Stimulated activated CD4-positive, alpha-beta T cell treated with anti-CD3 and anti-CD28 coated beads, Interleukin-15, amount 100 ng/mL, for 1 hour (primary cell): ENCODE measurements at places on chromosomes 7 and 10.

DNA sequence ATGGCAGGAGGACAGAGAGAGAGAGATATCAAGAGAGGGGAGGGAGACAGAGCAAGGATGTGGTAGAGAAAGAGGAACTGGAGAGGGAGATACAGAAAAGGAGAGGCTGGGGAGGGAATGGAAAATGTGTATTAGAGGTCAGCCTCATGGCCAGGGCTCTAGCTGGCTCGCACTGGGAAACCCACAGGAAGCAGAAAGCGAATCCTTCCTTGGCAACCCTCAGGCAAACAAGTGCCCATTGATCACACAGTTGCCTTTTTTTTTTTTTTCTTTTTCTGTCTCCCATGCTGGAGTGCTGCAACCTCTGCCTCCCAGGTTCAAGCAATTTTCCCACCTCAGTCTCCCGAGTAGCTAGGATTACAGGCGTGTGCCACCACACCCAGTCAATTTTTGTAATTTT, 391.2 kb downstream of the TYW1 start:
- DNase-seq = no peak

DNA sequence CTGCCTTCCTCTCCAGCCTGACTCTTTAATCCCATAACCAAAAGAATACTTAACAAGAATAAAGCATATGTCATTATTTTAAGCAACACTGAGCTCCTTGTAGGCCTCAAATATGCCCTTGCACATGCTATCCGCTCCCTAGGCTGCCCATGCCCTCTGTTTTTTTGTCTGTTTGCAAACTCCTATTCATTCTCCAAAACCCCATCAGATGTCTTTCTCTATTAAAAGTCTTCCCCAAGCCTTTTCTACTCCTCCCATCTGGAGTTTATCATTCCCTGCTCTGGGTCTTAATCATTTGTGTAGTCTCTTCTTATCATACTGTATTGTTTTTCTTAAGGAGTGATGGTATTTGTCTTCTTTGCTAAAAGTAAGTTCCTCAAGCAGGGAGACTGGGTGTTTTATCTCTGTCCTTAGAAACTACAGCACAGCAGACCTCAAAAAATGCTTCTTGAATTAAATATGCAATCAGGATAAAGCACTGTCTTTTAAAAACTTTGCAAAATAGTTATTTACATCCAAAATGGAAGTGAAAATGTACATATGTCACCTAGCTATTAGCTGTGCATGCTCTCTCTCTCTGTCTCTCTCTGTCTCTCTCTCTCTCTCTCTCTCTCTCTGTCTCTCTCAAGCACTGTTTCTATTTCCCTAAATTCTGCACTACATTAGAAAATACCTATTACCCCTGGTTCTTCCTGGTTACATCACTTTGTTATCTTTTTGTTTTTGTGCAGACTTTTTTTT, 56.5 kb upstream of the OPALIN start:
- no peak for DNase-seq

GRCh38 chr7:99639267-99639666, 22.5 kb downstream of the ZSCAN25 start:
- DNase-seq = no peak

DNA sequence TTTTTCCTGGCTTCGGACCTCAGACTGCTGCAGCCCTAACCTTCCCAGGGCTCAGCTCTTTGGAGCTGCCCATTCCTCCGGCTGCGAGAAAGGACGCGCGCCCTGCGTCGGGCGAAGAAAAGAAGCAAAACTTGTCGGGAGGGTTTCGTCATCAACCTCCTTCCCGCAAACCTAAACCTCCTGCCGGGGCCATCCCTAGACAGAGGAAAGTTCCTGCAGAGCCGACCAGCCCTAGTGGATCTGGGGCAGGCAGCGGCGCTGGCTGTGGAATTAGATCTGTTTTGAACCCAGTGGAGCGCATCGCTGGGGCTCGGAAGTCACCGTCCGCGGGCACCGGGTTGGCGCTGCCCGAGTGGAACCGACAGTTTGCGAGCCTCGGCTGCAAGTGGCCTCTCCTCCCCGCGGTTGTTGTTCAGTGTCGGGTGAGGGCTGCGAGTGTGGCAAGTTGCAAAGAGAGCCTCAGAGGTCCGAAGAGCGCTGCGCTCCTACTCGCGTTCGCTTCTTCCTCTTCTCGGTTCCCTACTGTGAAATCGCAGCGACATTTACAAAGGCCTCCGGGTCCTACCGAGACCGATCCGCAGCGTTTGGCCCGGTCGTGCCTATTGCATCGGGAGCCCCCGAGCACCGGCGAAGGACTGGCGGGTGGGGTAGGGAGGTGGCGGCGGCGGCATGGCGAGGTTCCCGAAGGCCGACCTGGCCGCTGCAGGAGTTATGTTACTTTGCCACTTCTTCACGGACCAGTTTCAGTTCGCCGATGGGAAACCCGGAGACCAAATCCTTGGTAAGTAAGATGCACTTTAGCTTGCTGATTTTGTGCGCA, at the start of gene PLXDC2:
PLXDC2 (plus strand) TSS at position 22 of the 820 bp plus-strand sequence.
- no peak for DNase-seq

DNA sequence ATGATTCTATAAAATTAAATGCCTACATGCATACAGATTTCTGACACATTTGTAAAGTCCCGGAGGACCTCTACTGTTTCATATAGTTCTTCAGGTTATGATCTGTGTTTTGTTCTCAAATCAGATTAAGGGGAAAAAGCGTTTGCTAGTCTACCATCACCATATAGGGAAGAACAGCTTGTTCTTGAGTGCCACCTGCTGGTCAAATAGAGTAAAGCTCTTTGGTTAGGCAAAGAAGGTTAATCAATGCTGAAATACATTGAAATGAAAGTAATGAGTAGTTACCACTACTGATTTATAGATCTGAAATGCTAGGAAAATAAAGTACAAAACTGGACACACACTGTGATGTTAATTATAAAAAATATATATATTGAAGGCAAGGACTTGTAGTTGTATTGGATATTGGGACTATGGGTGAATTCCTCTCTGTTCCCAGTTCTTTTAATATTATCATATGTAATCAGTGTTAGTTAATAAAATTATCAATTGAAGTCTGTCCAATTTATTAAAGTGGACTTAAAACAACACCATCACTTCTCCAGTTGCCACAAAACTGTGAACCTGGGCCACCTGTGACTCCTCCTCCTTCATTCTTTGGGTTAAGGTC, 72.6 kb upstream of the PDLIM1 start:
- DNase-seq = no peak

DNA sequence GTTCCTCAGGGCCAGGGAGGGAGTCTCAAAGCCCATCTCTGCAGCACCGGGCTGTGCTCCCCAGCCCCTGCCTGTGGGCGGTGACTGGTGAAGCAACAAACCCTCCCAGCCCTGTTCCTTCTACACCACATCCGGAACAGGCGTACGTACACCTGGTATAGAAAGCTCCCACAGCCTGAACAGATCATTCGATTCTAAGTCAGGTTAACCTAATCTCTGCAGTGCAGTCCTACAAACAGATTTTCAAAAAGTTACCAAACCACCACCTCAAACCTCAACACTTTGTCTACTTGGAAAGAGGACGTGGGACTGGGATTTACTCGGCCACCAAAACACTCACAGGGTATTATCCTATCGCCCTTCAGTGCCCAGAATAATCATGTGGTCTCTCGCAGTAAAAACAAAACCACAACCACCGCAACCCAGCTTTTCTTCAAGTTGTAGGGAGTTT, 238.4 kb downstream of the DIP2C start:
- DNase-seq = peak; percentile 40

GRCh38 chr7:138865843-138866242, 67.8 kb upstream of the ATP6V0A4 start:
- no peak for DNase-seq

GRCh38 chr7:91912494-91912893, 28.2 kb upstream of the AKAP9 start:
- DNase-seq = no peak

DNA sequence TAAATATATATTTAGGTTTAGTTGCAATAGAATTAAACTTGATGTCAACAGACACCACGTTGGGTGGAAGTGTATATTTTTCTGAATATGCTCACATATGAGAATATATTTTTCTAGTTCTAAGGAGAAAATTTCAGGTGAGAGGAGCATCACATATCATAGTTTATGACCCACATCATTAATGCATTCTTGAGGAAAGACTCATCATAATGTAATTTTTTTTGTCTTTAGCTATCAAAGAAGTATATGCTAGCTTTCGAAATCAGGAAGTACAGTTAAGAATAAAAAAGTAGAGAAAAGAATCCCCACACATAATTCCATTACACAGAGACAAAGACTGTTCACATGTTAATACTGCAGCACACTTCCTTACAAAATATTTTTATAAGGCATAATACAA, 30.4 kb downstream of the A1CF start:
- DNase-seq = no peak

DNA sequence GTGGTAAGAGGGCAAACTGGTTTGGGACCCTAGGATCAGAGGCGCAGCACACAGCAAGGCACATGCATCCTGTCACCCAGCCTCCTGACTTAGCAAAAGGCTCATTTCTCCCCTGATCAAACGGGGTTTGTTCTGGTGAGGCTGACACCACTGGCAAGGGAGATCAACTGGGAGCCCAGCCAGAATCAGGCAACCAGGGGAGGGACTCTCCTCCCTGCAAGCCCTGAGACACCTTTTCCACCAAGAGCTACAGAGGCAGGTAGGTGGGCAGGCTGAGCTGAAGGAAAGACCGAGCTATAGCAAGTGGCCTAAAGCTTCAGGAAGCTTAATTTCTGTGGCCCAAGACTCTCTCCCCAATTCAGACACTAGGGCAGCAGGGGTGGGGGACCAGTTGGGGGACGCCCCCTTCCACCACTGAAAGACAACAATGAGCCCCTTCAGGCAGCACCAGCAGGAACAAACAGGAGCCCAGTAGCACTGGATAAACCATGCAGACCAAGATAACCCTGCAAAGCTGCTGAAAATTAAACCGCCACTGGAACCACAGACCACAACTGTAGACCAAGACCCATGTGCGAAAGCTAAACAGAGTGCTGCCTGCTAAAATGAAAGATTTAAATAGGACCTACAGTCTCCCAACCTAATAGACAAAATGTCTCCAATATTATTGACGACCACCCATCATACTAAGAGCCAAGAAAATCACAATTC, 27.1 kb upstream of the SAR1A start:
- no peak for DNase-seq

- DNase-seq = no peak
Measured at GRCh38 chr7:104971290-104972071, 42.5 kb upstream of the KMT2E start.

GRCh38 chr7:123939784-123940183, 14.7 kb downstream of the SPAM1 start:
- DNase-seq = no peak

DNA sequence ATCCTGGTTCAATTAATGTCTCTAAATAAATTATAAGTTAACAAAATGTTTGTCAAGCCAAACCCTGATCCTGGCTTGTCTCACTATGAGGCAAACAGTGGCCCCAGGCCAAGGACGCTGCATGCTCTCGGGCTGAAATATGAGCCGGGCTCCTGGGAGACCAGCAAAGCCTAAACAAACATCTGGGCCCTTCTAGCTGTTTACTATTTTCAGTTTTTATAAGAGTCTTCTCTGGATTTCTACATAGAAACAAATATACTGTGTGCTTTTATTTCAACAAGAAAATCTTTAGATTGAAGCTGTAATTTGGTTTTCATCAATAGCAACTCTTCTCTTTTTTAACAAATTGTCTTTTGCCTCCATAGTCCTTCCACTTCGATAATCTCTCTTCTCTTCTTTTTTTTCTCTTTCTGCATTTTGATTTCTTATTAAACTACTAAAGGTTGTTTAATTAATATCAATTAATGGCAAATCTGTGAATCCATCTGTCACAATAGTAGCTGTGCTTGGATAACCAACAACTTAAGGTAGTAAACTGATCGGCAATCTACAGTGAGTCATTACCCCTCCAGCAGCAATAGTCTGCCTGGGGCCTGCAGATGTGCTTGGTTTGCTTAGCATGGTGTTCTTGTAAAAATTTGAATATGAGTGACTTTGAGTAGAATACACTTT, 83.3 kb upstream of the DNAJC1 start:
- no peak for DNase-seq

GRCh38 chr7:152120210-152120609, 94.7 kb downstream of the GALNT11 start:
- DNase-seq = no peak

DNA sequence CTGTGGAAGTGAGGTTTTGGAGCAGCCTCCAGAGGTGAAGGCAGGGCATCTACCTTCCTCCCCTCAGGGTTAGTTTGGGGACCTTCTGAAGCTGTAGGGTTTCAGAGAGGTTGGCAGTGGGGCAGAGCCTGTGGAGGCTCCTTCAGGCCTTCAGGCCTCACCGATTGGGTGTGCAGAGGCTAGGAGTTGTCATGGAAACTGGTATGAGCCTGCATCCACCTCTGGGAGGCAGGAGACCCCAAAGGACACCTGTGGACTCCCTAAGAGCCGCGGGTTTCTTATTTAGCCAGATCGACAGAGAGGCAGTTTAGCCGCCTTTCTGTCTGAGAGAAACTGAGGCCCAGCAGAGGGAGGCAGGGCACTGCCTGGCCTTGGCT, 2.0 kb downstream of the LZTS2 start:
- no peak for DNase-seq

DNA sequence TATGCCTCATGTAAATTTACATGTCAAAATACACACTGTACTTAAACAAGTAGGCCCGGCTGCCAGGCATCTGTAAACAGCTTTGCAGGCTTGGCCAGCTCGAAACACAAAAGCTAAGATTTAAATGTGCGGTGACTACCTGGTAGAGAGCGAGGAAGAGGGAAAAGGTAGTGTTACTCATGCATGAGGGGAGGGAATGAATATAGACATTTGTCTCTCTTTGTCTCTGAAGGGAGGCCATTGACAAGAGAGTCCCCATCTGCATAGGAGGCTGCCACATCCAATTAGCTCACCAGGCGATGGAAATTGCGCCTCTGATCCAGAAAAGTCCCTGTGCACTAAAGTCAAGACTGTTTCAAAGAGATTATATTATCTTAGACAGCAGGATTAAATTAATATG, 535.8 kb downstream of the PTPRN2 start:
- DNase-seq = no peak

DNA sequence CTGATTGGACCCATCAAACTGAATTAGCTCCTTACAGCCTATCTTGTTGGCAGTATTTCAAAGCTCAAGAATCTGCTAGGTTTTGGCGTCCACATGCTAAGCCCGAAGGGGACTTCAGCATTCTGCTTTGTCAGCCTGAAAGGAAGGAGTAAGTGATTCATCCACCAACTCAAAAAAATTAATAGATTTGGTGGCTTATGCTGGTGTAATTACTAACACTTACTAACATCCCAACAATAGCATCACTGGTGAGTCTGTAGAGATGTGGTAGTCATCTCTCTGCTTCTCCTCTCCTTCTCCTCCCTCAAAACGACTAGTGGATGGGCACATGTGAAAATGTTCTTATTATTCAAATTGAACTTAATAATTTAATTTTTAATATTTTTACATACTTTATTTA, 53.8 kb upstream of the EGR2 start:
- no peak for DNase-seq

GRCh38 chr7:21253740-21254687, 173.9 kb upstream of the SP4 start:
- no peak for DNase-seq
